HT1080 (cell line): ENCODE measurements at places on chromosomes 7 and 10.

GRCh38 chr7:133102276-133103060 is 20.6 kb upstream of the CHCHD3 start:
- DNase-seq, result no peak

DNA sequence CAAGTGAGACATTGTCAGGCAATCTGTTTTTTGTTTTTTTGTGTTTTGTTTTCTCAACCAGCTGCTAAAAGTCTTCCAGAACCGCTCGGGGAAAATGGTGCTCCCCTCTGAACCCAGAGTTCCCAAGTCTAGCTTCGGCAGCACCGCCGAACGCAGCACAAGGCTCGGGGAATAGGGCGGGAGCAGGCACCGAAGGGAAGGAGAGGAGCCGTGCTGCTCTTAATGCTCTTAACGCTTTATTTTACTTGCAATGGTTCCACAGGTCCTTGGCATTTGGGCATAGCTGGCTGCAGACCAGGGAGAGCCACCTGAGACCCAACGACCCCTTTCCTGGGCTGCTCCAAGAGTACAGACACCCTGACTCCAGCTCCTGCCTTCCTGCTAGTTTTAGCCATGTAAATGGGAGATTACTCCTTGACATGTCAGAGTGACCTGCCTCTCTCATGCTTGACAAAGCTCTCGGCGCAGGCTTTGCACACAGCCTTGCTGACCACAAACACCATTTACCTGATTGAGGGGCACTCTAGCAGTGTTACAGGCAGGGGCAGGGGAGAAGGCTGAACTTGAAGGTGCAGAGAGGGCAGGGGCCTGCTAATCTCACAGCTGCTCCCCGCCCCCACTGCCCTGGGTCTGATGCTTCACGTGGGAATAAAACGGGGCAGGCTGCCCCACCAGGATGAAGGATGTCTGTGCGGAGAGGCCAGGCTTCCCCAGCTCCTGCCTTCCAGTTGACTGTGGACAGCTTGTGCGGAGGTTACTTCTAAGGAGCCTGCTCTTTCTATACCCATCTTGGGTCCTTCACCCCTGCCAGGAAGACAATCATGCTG is 58.6 kb upstream of the EFCAB10 start:
- DNase-seq, result no peak

DNA sequence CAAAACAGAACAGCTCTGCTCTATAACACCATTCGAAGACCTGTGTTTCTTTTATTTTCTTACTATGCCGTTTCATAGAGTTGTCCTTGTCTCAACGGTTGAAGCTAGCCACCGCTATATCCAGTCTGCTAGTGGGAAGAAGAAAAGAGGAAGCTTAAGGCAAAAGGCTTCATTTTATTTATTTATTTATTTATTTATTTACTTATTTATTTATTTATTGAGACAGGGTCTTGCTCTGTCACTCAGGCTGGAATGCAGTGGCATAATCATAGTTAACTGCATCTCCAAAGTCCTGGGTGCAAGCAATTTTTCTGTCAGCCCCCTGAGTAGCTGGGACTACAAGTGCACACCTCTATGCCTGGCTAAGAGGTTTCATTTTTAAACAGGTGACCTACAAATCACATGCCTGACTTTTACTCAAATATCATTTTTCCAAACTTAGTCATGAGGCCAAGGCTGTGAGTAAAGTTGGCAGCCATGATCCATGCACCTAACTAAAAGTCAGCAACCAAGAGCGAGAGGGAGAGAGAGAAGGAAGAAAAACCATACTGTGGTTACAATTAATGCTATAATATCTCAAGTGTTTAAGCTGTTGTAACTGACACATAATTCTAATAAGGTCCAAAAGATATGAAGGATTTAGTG is 1305.3 kb upstream of the LRRTM3 start:
- DNase-seq, result peak; percentile 8

- peak; percentile 56 for DNase-seq
These were observed 8.1 kb downstream of the FAM171A1 start for GRCh38 chr10:15363031-15363430.

- DNase-seq, result peak; percentile 69
These were observed 6.5 kb downstream of the SAP25 start for GRCh38 chr7:100567031-100567730.

GRCh38 chr10:6219494-6219836 is 16.7 kb downstream of the PFKFB3 start:
- no peak for DNase-seq

- no peak for DNase-seq
These were observed 1092.6 kb upstream of the AUTS2 start for GRCh38 chr7:68505721-68506120.

GRCh38 chr10:46094931-46095750 is 49.1 kb upstream of the MSMB start:
- DNase-seq, result no peak

- DNase-seq, result no peak
These were observed 56.8 kb upstream of the LRRC17 start for GRCh38 chr7:102856036-102856435.

DNA sequence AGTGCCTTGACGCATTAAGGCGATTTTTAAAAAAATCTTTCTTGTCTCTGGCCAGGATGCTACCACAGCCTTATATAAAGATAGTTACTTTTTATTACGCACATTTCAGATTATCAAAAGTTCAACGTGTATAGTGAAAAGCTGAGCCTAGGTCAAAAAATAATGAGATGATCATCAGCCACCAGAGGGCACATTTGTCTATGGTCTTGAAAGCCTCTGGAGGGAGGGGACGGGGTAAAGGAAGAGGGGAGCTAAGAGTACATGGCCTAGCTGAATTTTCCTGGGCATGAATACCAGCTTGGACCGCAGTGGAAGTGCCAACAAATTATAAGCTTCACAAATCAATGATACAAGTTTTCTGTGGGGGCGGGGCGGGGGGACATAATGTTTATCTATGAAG is 285.9 kb upstream of the SMIM30 start:
- DNase-seq, result peak; percentile 8

- no peak for DNase-seq
These were observed 139.4 kb downstream of the OAT start for GRCh38 chr10:124279298-124279697.

GRCh38 chr7:26193432-26194207 is 6.9 kb downstream of the HNRNPA2B1 start:
- no peak for DNase-seq

GRCh38 chr10:73296946-73297345 is 44.5 kb upstream of the MRPS16 start:
- no peak for DNase-seq

GRCh38 chr7:115911465-115911864 is 119.1 kb downstream of the TFEC start:
- DNase-seq, result peak; percentile 3

DNA sequence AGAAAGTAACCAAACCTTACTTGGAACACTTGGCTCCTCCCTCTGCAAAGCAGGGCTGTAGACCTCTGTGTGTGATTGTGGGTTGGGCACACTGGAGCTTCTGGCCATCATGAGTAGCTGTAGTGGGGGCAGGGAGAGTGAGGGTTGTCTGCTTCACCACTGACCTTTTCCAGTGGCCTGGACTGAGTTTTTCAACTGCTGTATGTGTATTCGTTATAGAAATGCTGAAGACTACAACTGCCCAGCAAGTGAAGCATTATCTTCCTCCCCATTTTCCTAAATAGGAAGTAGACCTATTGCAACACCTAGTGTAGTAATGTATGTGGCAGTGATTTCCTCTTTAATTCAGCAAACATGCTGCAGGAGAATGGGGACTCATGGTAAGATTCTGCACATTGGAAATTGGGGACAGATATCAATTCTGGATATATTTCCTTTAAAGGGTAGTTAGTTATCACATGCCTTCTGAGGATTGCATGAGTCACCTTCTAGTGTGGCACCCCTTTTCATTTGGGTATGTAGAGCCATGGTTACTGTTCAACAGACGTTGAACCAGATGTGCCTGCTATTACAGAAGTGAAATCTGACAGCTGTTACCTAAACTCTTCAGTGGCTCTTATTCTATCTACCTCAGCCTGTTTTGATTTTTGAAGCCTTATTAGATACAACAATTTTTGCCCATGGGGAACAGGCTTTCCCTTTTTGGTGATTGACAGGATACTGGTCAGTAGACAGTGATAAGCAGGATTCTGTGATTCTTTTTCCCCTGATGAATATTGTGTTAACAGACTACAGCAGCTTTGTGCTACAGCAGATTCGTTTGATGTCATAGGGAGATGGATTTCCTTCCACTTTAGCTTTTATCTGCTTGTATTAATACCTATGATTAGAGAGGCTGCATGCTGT is 130.9 kb downstream of the SND1 start:
- DNase-seq, result no peak

DNA sequence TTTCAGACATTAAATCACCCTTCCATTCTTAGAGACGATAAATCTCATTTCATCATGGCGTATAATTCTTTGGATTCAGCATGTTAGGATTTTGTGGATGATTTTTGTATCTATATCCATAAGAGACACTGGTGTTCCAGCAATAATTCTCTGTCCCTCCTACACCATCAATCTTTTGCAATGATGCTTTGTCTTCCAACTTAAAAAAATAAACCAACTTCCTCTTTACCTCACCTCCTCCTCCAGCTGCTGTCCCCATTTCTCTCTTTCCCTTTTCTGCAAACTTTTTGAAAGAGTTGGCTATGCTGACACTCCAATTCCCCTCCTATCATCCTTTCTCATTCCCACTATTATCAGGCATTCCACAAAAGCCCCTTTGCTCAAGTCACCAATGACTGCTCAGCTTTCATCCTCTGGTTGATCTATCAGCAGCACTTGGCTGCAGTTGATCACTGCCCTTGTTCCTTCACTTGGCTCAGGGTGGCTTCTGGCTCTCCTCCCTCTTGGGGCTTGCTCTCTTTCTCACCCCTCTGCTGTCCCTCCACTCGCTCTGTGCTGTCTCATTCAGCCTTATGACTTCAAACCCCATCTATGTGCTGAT is 130.0 kb downstream of the ARHGAP22 start:
- DNase-seq, result no peak

DNA sequence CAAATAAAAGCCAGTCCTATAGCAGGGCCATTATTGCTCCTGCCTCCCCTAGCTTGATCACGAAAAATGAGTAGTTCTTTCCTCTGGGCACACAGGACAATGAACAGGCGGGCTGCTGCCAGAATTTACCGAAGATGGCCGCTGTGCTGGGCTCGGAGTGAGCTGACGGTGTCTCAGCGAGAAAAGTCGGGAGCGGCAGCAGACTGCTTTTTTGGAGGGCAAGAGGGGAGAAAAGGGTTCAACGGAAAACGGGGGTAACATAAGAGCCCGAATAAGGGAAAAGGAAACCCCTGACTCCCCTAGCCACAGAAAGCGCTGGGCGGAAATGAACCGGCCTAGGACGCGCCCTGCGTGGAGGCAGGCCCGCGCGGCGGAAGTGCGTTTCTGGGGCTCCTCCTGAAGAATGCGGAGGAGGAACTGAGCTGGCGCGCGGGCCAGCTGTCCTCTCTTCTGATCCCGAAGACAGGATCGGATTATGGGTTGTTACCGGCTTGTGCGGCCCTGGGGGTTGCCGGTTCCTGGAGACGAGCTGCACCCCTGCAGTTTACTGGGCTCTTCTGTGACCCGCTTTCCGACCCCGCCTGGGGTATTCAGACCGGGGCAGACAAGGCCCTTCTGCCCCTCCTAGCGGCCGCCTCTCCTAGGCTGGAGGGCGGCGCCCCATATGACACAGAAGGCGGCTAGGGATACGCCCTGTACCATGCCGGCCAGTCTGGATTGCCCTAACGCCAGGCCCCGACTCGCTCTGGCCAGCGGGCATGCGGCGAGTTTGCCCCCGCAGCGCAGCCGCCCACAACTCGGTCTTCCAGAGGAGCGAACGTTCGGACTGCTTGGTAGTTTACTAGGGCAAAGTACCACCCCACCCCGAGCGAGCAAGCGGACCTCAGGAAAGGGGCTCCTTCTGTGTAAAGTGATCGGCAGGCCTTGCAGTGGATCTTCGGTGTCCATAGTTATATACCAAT is 30.1 kb upstream of the KMT2E start:
- DNase-seq, result peak; percentile 90

DNA sequence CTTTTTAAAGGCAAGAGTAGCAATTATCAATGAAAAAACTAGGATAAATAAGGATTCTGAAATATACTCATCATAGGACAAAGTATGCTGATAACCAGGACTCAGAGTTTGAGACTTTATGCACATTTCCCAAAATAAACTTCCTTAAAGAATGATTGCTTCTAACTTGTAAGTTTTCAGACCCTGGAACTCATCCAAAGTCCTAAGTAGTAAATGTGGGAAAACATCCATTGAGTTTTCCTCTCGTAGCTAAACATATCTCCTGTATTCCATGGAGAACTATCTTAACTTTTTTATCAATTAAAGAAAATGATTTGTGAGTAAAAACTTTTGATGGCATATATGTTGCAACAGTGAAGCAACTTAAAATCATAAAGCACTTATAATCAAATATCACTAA is 285.2 kb upstream of the KLF6 start:
- DNase-seq, result no peak

DNA sequence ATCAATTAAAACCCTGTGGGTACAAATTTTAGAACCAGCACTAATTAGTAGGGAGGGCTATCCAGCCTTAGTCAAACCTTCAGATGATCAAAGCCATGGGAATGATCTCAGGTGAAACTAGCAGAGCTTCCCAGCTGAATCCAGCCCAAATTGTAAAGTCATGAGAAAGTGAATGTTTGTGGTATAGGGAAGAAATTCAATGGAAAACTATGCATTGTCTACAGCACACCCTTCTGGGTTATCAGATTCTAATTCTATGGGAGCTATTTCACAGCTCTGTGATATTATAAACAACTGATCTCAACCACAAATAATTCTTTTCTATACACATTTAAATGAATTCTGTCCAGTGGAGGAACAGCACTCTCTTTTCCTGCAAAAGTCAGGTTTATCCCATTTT is 24.6 kb upstream of the BMPER start:
- DNase-seq, result peak; percentile 30

DNA sequence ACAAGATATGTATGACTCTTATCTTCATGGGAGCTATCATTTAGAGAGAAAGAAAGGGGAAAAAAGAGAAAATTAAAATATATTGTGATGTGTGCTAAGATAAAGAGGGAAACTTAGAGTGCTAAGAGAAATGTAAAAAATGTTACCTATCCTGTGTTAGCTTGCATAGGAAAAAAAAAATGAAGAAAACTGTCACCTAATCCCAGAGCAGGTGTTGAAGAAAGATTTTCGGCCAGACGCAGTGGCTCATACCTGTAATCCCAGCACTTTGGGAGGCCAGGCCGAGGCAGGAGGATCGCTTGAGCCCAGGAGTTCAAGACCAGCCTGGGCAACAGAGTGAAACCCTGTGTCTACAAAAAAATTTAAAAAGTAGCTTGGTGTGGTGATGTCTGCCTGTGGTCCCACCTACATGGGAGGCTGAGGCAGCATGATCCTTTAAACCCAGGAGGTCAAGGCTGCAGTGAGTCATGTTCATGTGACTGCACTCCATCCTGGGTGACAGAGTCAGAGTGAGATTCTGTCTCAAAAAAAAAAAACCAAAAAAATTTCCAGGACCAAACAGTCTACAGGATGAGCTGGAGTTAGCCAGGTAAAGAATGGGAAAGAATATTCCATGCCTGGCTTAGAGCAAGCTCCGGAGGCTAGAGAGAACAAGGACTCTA is 2.4 kb upstream of the MKLN1 start:
- no peak for DNase-seq

- no peak for DNase-seq
These were observed 26.5 kb upstream of the CHST15 start for GRCh38 chr10:124119946-124120345.
